ENCODE measurements at places on chromosomes 7 and 10. TPM values are rescaled to one million over a fixed set of nuclear protein-coding genes. Genes with fewer than 3 reads are reported as not detected.

DNA sequence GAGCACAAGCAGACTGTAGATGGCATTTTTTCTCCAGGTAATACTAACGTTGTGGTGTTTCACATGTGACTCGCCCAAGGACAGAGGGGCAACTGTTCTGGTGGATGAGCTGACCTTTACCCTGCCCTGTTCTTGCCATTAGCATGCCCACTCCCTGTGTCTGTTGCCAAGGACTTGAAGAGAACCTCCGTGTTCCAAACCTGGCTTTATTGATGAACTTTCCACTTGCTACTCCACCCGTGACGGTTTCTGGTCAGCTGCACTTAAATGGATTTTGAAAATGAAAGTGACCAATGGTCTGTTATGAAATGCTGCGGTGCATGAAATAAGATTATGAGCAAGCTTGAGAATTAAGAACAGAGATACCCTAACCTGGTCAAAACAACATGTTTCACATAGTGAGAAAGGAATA, 30.4 kb downstream of the LRRC4 start:
- no peak for DNase-seq

DNA sequence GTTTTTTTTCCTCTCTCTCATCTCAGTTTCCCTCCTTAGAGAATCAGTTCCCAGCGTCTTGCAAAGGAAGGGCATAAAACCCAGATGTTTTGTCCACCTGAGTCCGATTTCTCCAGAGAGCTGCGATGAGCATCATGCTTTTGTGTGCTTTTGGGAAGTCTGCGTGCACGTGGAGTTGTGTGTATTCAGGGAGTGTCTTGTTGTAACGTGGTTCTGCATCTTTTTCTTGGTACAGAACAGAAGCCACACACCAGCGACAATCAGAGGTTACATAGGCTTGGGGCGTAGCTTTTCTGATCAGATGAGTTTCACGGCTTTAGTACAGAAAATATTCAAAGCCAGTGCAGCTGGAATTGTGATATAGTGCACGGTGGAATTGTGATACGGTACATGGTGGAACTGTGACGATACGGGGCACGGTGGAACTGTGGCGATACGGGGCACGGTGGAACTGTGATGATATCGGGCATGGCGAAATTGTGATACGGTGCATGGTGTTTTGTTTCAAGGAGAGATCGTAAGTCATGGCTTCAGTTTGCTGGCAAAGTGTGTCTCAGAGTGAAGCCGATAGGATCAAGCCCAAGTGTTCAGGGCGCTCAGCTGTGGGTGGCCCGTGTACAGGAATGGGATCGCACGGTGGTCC, 32.8 kb downstream of the FOXK1 start:
- no peak for DNase-seq

The TMEM236 gene
- 0.54 TPM for total RNA-seq

DNA sequence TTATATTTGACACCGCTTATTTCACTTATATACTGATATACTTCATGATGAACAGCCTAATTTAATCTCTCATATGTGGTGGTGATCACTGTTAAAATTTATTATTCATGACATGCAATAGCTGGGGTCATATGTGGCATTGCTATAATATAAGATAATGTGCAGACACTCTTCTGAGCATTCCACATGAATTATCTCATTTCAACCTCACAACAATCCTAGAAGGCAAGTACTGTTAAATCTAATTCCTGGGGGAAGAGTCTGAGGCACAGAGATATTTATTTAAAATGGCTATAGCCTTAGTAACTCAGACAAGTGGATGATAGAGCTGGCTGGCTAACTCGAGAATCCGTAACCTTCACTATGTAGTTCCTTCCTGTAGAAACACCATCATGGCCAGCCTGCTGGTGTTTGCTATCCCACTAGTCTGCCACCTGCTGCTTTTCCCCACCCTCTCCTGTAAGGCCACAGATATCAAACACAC, 46.6 kb upstream of the A1CF start:
- no peak for DNase-seq

The SP8 gene
- not detected for total RNA-seq

- peak; percentile 35 for DNase-seq
These were observed 107.6 kb downstream of the INPP5A start for GRCh38 chr10:132645247-132645530.

- DNase-seq = no peak
These were observed 339.3 kb downstream of the PARD3 start for GRCh38 chr10:34475786-34476185.

- no peak for DNase-seq
These were observed 739.9 kb downstream of the REEP3 start for GRCh38 chr10:64261092-64261491.

The SFTPA1 gene
- 0.19 TPM for total RNA-seq

DNA sequence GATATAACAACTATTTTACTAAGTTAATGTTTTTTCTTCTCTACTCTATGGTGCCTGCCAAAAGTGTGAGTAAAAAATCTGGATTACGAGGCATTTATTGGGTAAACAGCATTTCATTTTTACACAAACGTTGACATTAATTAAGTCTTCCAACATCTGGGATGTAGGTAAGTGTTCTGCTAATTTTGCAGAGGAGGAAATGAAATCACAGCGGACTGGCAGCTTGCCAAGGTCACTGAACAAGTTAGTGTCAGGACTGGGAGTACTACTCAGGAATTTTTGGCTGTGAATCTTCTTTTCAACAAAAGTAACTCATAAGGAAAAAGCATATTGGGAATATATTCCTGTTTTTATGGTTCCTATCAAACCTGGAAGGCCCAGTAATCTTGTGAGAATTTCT, 612.1 kb upstream of the FZD8 start:
- no peak for DNase-seq

The ARMC3 gene
- 0.38 TPM for total RNA-seq

DNA sequence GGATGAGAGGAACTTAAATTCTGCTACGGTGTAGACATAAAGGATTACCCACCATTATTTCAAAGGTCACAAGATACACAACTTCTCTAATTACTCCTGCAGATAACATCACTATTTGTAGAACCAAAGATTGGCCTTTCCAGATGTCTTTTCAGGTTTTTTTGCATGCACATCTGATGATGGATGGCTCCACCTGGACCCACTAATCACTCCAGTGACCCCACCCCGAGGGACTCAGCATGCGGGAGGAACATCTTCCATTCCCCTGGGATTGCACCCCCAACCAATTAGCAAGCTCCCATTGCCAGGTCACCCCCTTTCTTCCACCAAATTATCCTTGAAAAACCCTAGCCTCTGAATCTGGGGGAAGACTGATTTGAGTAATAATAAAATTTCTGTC, 608.9 kb downstream of the CNTNAP2 start:
- no peak for DNase-seq

The PRR15 gene
- total RNA-seq = 0.40 TPM

The WDFY4 gene
- total RNA-seq = 1.5 TPM

DNA sequence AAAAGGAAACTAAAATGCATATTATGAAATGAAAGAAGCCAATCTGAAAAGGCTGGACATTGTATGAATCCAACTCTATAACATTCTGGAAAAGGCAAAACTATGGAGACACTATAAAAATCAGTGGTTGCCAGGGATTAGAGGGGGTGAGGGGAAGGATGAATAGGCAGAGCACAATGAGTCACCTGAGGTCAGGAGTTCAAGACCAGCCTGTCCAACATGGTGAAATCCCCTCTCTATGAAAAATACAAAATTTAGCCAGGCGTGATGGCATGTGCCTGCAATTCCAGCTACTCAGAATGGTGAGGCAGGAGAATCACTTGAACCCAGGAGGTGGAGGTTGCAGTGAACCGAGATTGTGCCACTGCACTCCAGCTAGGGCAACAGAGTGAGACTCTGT, 324.8 kb upstream of the PHYHIPL start:
- DNase-seq = no peak

DNA sequence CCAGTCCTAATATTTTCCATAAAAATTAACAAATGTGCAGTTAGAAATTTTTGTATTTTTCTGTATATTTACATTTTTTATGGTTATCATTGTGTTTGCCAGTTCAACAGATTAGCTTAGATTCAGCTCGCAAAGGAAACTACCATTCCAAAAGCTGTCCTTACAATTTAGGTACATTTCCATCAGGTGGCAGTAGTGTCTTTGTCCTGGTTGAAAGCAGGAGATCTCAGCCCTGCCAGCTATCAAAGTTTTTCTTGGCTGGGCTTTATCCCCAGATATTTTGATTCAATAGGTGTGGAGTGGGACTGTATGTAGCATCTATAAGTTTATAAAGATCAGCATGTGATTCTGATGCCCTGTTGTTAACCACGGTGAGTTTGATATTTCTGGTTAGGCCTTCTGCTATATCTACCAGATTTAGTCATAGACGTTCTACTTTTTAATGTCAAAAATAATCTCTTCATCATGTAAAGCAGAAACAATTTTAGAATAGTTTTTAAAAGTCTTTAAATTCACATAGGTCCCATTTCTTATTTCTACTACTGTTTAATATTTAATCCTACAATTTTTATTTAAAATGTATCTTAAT, 15.5 kb upstream of the ICA1 start:
- DNase-seq = no peak

DNA sequence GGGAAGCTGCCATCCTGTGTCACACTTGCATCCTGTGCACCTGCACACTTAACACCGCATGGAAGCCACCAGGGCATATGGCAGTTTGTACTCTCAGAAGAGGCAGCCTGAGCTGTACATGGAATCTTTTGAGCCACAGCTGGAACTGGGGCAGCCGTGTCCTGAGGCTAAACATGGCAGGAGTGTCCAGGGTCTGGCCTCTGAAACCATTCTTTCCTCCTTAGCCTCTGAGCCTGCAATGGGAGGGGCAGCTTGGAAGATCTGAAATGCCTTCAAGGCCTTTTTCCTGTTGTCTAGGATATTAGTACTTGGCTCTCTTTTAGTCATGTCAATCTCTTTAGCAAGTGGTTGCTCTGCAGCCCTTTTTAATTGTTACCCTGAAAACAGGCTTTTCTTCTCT, 16.4 kb downstream of the PLCE1 start:
- DNase-seq = no peak

The MYL10 gene
- not detected for total RNA-seq

The EN2 gene
- not detected for total RNA-seq

DNA sequence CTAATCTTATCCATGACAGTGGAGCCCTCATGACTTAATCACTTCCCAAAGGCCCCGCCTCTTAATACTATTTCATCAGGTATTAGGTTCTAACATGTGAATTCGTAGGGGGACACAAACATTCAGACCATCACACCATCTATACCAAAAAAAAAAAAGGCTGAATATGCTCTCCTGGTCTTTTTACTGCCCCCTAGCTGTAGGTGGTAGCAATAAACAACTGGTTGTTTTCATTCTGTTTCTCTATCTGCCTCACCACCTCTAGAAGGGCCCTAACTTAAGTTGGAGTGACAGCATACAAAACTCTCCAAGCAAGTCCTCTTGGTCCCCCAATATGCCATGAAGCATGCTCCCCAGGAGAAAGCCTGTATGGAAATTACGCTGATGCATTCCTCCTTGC, 94.1 kb downstream of the GRM8 start:
- DNase-seq = no peak

GRCh38 chr7:117688126-117688525, 185.1 kb downstream of the CTTNBP2 start:
- no peak for DNase-seq

- DNase-seq = no peak
These were observed 107.2 kb upstream of the GJD4 start for GRCh38 chr10:35497909-35498308.

DNA sequence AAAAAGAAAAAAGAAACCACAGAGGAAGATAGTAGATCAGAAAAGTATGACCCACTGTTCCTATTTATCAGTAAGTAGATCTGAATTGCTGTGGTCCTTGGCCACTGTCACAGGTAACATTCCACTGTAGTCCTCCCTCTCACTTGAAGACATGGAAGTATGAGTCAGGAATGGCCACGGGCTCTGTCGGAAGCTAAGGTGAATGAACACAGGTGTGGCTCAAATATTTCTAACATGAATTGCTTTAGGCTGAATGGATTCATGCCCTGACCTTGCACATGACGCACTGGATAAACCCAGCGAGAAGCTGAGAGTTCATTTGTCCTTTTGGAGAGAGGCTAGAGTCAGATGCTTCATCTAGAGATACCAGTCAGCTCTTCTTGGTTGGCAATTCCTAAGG, 224.5 kb upstream of the SP8 start:
- DNase-seq = no peak

DNA sequence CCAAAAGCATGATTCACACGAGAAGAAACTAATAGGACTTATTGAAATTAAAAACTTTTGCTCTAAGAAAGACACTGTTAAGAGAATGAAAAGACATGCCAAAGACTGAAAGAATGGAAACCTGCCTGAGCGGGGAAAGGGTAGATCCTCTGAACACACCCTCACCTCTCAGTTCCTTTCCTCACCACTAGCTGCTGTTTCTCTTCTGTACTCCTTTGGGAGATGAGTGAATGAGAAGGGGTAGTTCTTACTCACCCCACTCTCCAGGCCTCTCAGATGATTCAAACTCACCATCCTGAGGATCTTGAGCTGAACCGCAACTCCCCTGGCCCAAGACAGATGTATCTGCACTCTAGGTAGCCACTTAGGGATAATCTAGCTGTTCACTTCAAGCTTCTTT, 41.9 kb downstream of the IQUB start:
- DNase-seq = no peak

The OR6V1 gene
- not detected for total RNA-seq

DNA sequence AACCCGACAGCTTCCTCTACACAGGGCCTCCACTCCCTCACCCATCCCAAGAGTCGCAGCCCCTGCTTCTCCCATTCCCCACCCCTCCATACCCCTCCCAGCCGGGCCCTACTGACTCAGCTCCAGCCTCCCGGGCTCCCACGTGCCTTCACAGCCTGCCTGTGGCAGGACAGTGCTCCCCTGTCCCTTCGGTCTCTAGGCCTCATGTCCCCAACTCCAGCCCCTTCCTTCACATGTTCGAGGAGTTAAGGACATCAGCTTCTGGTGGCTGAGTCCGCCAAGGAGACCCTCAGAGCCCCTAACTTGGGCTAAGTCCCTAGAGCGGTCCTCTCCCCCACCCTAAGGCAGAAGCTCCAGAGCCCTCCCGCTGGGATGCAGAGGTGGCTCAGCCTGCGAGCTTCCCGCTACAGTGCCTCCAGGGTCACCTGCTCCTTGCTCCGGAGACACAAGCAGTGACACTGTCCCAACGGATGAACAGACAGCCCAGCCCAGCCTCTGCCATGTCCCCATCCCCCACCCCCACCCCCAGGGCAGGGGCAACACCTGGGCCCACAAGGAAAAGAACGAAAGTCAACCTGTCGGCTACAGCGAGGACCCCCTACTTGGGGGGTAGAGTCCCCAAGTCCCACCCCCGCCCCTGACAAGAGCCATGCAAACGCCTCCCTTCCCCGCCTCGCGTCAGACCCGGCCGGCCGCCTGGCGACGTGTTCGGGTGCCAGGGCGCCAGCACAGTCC, 716 bp downstream of the SMARCD3 start:
- no peak for DNase-seq

The SLIT1 gene
- 0.05 TPM for total RNA-seq

The NPSR1 gene
- not detected for total RNA-seq

- DNase-seq = no peak
These were observed 87.1 kb downstream of the SLC16A9 start for GRCh38 chr10:59622320-59623132.

All from cardiac septum (tissue), 1 donor.